ENCODE measurements at places on chromosomes 2 and 18.
A peak's percentile ranks its signal among the peaks of the same experiment; 100 is the strongest.

DNA sequence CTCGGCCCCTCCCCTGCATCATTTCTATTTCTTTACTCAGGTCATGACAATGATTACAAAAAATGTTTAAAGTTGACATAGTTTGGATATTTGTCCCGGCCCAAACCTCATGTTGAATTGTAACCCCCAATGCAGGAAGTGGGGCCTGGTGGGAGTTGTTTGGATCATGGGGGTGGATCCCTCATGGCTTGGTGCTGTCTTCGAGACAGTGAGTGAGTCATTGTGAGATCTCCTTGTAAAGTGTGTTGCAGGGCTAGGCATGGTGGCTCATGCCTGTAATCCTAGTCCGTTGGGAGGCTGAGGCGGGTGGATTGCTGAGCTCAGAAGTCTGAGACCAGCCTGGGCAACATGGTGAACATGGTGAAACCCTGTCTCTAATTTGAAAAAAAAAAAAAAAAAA lies 9.2 kb upstream of the MAP4K4 start:
- DNase-seq: no peak

- DNase-seq: no peak
Measured at GRCh38 chr2:149040451-149040850, 2.0 kb downstream of the LYPD6B start.

DNA sequence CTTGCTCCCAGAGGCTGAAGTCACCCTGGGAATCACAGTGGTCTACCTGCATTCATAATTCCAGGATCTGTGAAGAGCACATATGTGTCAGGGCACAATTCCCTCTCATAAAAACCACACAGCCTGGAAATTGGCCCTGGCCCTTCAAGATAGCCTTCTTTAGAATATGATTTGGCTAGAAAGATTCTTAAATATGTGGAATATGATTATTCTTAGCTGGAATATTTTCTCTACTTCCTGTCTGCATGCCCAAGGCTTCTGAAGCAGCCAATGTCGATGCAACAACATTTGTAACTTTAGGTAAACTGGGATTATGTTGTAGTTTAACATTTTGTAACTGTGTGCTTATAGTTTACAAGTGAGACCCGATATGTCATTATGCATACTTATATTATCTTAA lies 24.2 kb downstream of the ICOS start:
- DNase-seq: no peak

DNA sequence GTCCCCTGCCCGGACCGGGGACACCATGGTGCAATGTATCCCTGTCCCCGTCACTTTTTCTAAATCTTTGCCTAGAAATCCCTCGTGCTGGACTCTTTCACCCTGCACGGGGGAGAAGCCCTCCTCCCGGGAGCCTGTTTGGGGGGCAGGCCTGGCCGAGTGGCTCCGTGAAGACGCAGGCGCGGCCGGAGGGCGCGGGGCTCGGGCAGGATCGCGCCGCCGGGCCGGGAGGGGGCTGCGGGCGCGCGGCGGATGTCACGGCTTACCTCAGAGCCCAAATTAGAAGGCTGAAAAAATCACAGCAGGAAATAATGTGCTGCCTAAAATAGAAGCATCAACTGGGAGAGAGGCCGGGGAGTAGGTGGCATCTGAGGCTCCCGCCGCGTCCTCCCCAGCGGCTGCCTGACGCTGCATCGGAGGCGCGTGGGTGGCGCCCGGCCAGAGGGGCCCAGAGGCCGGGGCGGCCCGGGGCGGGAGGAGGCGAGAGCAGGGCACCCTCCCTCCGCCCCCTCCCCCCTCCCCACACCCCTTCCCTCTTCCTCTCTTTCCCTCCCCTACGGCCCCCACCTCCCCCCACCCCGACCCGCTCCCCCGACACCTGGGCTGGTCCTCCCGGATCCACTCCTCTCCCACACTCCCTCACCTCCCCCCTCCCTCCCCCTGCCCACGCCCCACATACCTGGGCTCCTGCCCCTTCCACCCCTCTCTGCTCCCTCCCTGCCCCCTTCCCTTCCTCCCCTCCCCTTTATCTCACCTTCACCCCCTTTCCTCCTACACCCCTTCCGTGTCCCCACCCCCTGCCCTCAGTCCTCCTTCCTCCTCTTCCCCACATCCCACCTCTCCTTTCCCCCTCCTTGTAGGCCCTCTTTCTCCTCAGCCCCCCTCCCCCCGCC lies 51.9 kb downstream of the SLC4A1AP start:
- DNase-seq: peak; percentile 43

GRCh38 chr2:234074751-234075517 lies 24.4 kb downstream of the SPP2 start:
- no peak for DNase-seq

DNA sequence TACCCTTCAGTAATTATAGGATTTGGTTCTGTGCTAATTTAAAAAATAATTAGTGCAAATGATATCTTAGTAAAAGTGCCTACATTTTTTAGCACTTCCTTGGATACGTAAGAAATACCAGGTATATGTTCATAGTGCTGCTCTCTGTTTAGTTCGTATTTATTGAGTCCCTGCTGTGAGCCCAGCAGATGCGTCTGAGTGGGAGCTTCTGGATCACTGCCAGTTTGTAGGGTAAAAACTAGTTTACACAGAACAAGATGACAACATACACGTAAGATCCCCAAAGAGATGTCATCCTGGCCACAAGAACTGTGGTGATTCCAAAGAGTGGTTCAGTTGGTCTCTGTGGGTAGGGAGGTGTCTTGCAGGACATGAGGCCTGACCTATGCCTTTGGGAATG lies 103.2 kb downstream of the CTIF start:
- no peak for DNase-seq

DNA sequence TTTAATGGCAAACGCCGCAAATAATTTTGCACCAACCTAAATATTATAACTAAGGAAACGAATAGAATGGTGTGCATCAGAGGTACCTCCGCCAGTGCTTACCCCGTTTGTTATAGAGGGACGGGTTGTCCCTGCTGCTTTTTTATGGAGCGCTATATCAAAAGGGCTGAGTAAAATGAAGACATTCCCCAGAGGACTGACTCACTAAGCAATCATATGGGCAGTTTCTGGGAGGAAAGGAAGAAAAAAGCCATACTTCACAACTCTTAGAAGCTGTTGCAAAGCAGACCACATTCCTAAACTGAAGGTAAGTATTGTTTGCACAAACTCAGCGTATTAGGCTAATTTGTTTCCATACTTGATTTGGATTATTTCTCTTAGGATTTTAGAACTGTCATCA lies 12.9 kb downstream of the ID2 start:
- DNase-seq: peak; percentile 56

DNA sequence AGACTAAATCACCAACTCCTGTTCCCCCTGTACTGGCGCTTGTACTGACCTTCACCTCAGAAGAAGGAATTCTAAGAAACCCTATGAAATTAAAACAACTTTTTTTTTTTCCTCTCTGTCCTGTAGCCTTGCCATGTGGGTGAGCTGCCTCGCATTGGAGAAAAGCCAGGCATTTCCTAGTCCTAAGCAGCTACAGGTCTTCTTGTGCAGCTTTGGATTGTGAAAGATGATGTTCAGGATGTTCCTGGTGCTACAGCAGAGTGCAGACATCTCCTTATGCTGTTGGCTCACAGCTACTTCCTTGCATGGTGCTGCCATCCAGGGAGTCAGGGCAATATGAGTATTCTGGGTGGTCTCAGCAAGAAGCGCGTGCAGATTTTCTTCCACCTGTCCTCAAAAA lies 11.9 kb downstream of the PIK3C3 start:
- peak; percentile 24 for DNase-seq

DNA sequence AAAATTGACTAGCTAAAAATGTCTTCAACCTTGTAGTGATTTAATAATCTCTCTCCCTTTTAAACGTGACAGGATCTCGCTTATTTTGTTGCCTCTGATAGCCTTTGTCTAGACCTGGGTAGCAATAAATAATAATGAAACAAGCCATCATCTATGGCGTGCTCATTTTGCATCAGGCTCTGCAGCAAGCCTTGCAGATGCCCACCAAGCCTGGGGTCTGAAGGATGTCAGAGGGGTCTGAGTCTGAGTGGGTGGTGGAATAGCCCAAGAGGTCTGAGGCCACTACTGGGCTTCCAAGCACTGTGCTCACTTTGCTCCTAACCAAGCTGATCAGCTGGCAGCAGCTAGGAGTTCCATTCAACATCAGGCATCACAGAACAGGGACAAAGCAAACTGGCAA lies 109.4 kb downstream of the GYPC start:
- DNase-seq: no peak

GRCh38 chr2:199940373-199940772 lies 14.9 kb downstream of the TYW5 start:
- DNase-seq: no peak

DNA sequence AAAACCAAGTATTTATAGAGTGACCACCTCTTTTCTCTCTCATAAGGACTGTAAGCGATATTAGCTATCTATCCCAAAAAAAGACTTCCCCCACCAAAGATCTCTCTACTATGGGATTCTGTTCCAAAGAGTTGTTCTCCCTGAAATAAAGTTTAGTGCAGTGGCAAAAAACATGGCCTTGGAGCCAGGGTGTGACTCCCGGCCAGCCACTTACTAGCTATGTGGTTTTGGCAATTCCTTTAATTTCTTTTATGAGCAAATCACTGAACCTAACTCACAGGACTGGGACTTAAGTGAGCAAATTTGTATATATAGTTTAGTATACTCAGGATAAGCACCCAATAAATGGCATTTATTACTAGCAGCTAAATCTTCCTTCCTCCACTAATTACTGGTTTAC lies 42.6 kb downstream of the SESTD1 start:
- no peak for DNase-seq

GRCh38 chr2:44713170-44713569 lies 228.3 kb upstream of the SIX3 start:
- no peak for DNase-seq

DNA sequence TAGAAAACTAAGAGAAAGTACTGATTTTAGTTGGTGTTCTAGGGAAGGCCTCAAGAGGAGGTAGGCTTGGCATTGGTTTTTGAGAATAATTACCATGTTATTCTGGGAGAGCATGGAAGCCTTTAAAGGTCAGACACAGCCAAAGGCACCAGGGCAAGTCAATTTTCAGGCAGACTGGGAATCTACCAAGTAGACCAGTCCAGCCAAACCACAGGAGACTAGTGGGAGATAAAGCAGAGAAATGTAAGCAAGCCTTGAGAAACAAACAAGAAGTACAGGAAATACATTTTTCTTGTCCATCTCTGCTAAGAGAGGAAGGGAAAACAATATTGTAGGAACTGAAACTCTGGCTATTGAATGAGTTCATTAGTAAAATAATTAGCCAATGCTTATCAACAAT lies 5.5 kb upstream of the CCDC68 start:
- no peak for DNase-seq

- DNase-seq: no peak
Measured at GRCh38 chr18:57909620-57910019, 106.5 kb upstream of the ATP8B1 start.

DNA sequence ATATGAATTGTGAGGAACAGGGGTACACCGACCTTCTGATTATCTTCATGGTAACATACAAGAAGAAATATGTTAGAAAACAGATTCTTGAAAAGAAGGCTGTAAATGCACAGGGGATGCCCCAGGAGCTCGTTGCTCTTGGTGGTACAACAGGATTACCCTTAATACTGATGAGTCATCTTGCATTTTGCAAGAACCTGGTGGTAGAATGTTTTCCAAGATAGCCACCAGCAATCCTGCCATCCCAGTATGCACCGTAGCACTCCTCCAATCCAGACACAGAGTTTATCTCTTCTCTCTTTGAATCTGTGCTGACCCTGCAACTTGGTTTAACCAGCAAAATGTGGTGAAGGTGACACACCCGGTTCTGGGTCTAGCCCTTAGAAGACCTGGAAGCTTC lies 238.3 kb downstream of the EN1 start:
- DNase-seq: no peak

DNA sequence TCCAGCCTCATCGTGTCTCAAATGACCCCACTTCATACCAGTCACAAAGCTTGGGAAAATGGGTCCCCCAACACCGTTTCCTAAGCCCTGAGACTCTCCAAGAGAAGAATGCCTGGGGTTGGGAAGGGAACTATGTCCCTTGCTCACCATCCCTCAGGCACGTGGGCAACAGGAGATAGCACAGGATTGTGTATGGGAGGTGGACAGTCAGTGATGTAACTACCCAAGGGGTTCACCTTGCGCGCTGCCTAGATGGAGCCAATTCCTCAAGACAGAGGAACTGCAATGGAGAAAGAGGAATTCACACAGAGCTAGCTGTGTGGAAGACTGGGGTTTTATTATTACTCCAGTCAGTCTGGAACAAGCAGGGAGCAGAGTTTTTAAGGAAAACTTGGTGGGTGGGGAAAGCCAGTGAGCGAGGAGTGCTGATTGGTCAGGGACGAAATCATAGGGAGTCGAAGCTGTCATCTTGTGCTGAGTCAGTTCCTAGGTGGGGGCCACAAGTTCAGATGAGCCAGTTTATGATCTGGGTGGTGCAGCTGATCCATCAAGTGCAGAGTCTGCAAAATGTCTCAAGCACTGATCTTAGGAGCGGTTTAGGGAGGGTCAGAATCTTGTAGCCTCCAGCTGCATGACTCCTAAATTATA lies 13.8 kb upstream of the CXCR1 start:
- DNase-seq: no peak

DNA sequence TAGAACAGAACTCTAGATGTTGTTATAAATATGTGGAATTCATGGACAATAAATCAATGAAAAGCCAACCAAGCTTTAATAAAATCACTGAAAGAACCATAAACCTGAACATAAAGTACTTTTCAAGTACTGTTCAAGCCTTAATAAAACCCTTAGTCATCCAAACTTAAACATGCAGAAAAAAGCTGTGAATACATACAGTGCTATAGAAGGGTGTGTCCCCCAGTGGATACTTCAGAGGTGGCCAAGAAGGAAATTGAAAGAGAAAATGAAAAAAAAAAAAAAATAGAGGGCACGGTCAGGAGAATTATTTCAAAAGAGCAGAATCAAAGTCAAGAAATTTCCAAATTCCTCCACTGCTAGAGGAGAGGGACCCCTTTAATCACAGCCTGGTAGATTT lies 141.1 kb downstream of the SP100 start:
- no peak for DNase-seq

DNA sequence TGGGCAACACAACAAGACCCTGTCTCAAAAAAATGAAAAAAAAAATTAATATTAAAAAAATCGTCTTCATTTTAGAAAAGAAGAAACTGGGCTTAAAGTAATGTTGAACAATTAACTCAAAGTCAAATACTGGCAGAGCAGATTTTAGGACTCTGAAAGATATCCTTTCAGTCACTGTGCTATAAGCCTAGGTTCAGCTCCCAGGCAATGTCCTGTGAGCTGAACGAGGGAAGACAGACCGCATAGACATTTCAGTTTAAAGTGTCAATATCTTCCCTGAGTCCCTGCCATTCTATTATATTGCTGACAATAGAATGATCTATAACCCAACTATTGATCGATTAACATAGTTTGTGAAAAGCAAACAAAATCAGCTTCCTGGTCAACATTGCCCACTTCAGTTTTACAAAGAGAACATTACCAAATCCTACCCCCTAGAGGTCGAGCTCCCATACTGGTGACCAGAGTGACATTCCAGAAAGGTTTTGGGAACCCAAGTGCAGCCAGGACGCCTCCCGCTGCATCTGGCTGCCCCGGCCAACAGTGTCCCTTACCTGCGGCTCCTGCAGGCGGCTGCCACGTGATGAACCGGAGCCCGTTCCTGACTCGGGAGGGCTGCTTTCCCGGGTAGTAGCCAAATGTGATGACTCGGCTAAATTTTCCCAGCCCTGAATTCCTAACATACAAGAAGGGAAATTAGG lies 639 bp downstream of the MRO start:
- DNase-seq: no peak

GRCh38 chr2:40041422-40042382 lies 262.6 kb upstream of the THUMPD2 start:
- DNase-seq: peak; percentile 83

- DNase-seq: no peak
Measured at GRCh38 chr2:98347298-98348065, 1.2 kb downstream of the CNGA3 start.
